Bronchial epithelial cell (primary cell): ENCODE measurements at places on chromosomes 6 and 20. TPM values are rescaled to one million over a fixed set of nuclear protein-coding genes. Genes with fewer than 3 reads are reported as not detected.
A peak's percentile ranks its signal among the peaks of the same experiment; 100 is the strongest.

The SIRPB1 gene
- total RNA-seq: not detected in 2 replicates

The LINC00237 gene
- not detected in 2 replicates for total RNA-seq

The KIF25 gene
- not detected in 2 replicates for total RNA-seq

The EEF1E1 gene
- total RNA-seq: 54.0 and 120 TPM in 2 replicates

- DNase-seq: peak; percentile 92
Measured at GRCh38 chr20:1417273-1417672, 24.4 kb upstream of the FKBP1A start.

GRCh38 chr20:42309050-42309449 lies 690.9 kb upstream of the CHD6 start:
- no peak for DNase-seq
